ENCODE measurements at places on chromosomes 1 and 21.

DNA sequence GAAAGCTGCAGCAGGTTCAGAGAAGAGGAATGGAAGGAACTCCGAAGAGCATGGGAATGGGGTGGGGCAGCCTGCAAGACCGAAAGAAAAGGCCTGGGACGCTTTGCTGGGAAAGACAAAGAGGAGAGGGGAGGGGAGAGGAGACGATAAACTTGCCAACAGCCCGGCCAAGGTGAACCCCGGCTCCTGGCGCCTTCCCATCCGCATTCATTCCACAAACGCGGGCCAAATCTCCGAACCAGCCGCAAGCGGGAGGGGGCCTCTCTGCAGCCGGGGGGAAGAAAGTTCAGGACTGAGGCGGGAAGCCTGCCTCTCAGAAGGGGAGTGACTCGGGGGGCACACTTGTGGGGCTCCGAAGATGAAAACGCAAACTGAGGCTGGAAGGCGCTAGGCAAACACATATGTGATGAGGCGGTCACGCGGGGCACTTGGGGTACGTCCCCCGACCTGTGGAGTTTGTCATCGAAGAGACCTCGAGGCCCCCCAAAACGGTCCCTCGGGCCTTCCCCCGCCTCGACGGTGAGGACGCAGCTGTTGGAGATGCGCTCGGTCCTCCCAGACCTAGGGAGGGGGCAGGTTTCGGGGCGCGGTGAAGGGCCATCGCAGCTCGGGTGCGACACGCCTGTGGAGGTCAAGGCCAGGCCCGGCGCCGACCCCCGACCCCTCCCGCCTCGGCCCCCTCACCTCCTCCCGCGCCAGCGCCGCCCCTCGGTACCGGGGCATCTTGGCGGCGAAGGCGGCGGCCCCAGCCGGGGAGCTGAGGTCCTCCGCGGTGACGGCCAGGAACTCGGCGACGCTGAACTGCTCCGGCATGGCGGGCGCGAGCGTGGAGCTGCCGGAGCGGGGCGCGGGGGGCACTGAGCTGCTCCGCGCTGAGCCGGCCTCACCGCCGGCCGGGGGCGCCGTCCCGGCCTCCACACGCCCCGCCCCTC is at the start of gene ASAP3:
Gene ASAP3, minus strand, starts transcription at position 859 of the 932 bp plus-strand sequence. Its CDS starts 46 bp downstream, at position 813.
- DNase-seq: no peak

GRCh38 chr1:95496307-95496706 is 262.3 kb downstream of the RWDD3 start:
- DNase-seq: no peak

DNA sequence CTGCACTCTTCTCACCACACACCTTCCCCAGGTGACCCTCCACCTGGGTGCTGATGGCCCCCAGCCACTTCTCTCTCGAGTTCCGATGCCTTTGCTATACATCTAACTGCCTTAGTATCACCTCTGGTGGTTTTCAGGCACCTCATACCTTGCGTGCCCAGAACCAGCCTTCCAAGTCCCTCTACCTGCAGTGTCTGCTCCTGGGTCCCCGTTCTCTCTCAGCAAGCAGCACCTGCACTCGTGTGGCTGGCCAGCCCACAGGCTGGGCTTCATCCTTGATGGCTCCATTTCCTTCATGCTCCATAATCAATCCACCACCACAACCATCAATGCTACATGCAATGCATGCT is 49.2 kb upstream of the EDN2 start:
- DNase-seq: no peak

DNA sequence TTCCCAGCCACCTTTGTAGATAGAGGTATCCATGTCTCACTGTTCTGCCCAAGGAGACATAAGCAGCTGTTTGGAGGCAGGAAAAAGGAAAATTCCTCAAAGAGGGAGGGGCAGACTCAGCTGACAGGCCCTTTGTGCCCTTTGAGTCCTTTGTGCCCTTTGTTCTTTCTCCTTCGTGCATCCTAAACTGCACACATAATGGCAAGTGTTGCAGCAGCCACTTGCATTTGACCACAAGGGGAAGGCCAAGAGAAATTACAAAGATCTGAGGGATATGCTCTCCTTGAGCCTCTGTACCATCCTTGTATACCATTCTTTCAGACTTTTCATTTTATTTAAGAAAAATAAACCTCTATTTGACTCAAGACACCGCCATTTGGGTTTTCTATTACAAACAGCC is 71.8 kb upstream of the PKN2 start:
- no peak for DNase-seq

DNA sequence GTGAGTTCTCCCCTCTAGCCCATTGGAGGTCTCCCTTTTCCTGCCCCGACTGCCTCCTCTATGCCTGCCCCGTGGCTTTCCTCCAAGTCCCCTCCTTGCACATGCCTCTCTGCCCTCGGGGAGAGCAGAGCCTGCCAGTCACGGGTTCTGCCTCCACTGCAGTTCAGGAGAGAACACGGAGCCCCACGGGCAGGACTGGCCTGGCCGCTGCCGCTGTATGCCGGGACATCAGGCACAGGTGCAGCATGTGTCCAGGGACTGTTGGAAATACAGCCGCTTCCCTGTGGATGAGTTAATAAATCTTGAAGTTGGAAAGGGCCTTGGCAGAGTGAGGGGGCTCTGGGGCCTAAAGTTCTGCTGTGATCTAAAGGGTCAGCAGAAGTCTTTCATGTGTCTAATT is 676.6 kb downstream of the MATN1 start:
- no peak for DNase-seq

- no peak for DNase-seq
Observed at GRCh38 chr1:158943059-158943458, 11.7 kb downstream of the PYHIN1 start.

DNA sequence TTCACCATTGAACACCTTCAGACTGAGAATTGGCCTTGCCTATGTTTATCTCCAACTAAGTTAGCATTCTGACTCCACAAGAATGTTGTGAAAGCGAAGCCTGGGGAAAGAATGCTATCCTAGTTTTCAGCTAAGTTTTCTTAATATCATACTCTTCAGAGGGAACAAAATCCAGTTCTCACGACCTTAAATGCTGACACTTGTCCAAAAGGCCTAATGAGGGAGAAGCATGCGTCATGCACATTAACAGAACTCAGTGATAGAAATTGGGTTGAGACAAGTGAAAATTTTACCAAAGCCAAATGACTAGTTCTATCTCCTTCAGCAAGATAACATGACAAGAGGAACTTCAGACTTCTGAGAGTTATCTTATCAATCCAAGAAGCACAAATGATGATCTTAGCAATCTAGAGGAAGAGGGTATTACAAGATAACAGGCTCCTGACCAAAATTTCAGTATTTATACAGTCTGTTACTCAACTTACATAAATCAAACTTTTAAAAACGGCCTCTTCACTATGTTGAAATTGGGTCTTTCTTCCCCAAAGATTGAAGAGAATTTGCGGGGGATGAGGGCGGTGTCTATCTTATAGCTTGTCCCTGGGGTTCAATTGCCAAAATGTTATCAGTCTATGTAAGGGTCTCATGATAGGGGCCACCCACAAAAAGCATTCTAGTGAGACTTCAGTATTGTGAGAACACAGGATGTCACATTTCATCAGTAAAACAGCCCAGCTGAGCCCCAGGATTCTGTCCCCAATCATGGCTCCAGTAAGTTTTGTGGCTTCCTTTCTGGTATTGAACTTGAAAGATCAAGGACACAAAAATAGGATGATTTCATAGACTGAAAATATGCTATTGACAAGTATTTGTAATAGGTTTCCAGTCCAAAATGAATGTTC is 26.5 kb upstream of the SLC45A3 start:
- DNase-seq: no peak
